Gastrocnemius medialis (tissue), 4 donors: ENCODE measurements at places on chromosomes 13 and 19. TPM values are rescaled to one million over a fixed set of nuclear protein-coding genes. Genes with fewer than 3 reads are reported as not detected.

DNA sequence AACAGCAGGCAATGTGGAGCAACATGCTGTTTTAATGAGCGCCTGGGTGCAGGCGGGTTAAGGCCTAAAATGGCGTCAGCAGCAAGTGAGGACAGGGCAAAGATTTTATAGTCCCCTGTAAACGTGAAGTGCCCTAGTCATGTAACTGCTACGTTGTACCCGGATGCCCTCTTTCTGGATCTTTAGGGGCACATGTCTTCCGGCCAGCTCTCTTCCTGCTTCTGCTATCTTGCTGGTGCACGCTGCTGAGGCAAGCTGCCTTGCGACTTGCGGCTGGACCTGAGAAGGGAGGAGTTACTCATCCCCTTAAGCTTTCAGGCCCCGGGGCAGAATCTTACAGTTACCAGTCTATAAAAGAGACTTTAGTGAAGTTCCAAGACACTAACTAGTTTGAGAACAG lies 303.6 kb upstream of the DACH1 start:
- no peaks in the 10 kb centered on the region for H3K36me3 ChIP-seq
- no peaks in the 10 kb centered on the region for H3K27me3 ChIP-seq
- H3K27ac ChIP-seq = no peak overlapping the region
- H3K4me3 ChIP-seq = no peak overlapping the region
- no peak for DNase-seq

DNA sequence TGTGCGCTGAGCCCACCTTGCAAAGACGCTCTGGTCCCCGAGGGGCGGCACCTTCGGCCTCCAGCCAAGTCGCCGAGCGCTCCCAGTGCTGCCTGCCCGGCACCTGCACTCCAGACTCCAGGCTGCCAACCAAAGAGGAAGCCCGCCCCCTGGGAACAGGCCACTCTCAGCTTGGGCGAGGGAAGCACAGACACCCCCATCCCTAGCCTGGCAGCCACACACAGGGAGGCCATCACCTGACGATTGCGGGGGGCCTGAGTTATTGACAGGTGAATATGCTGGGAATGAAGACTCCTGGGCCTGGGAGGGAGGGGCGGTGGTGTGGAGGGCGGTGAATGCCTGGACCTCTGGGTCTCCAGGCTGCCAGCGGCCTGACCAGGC lies 10.3 kb upstream of the ZNF492 start:
- no peak overlapping the region for H3K27ac ChIP-seq
- no peak for DNase-seq
- H3K4me3 ChIP-seq = no peak overlapping the region
- no peaks in the 10 kb centered on the region for H3K4me1 ChIP-seq
- no peaks in the 10 kb centered on the region for H3K36me3 ChIP-seq

LSR gene
- 11.4 TPM for total RNA-seq

- no peak overlapping the region for H3K4me3 ChIP-seq
- no peak overlapping the region for H3K27ac ChIP-seq
- H3K36me3 ChIP-seq = no peaks in the 10 kb centered on the region
- DNase-seq = no peak
- H3K27me3 ChIP-seq = no peaks in the 10 kb centered on the region
Observed at GRCh38 chr19:11971041-11971440, 6.2 kb downstream of the ZNF763 start.

GRCh38 chr13:39269411-39269810 lies 231.2 kb downstream of the NHLRC3 start:
- no peak for DNase-seq
- H3K4me3 ChIP-seq = no peak overlapping the region
- H3K27ac ChIP-seq = no peak overlapping the region
- no peaks in the 10 kb centered on the region for H3K36me3 ChIP-seq

GRCh38 chr13:28012383-28012782 lies 23.9 kb upstream of the URAD start:
- no peaks in the 10 kb centered on the region for H3K27me3 ChIP-seq
- H3K4me1 ChIP-seq = no peaks in the 10 kb centered on the region
- no peak overlapping the region for H3K27ac ChIP-seq
- DNase-seq = no peak
- no peak overlapping the region for H3K4me3 ChIP-seq

- DNase-seq = no peak
- H3K27ac ChIP-seq = no peak overlapping the region
- H3K4me1 ChIP-seq = no peaks in the 10 kb centered on the region
- no peaks in the 10 kb centered on the region for H3K36me3 ChIP-seq
Observed at GRCh38 chr13:20359335-20359734, 127.2 kb upstream of the GJB6 start.

- no peaks in the 10 kb centered on the region for H3K27me3 ChIP-seq
- H3K4me1 ChIP-seq = peaks cover 16% of the 10 kb centered on the region
- DNase-seq = no peak
- no peak overlapping the region for H3K27ac ChIP-seq
Observed at GRCh38 chr13:113815151-113816058, 48.5 kb downstream of the GAS6 start.

DNA sequence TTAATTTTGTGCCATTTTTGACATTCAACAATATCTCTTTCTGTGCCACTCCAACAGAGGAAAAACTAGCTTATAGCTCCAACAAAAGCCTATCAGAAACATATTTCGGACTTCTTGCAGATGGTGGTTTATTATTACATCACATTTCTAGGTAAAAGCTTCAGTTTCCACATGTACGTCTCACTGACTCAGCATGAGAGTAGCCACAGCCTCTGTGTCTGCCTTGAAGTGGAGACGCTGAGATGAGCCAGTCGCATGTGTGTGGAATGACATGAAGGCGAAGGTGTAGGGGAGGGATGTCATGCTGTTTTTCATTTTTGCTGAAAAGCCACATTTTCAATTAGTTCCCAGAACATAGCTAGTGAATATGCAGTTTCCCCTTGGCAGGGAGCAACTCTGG lies 598.6 kb downstream of the EFNB2 start:
- H3K4me3 ChIP-seq = no peak overlapping the region
- DNase-seq = no peak
- no peak overlapping the region for H3K27ac ChIP-seq
- H3K27me3 ChIP-seq = no peaks in the 10 kb centered on the region
- no peaks in the 10 kb centered on the region for H3K36me3 ChIP-seq

CDC42EP5 gene
- 0.83 TPM for total RNA-seq

HCST gene
- total RNA-seq = not detected

PSMD8 gene
- total RNA-seq = 1,318 TPM

DNA sequence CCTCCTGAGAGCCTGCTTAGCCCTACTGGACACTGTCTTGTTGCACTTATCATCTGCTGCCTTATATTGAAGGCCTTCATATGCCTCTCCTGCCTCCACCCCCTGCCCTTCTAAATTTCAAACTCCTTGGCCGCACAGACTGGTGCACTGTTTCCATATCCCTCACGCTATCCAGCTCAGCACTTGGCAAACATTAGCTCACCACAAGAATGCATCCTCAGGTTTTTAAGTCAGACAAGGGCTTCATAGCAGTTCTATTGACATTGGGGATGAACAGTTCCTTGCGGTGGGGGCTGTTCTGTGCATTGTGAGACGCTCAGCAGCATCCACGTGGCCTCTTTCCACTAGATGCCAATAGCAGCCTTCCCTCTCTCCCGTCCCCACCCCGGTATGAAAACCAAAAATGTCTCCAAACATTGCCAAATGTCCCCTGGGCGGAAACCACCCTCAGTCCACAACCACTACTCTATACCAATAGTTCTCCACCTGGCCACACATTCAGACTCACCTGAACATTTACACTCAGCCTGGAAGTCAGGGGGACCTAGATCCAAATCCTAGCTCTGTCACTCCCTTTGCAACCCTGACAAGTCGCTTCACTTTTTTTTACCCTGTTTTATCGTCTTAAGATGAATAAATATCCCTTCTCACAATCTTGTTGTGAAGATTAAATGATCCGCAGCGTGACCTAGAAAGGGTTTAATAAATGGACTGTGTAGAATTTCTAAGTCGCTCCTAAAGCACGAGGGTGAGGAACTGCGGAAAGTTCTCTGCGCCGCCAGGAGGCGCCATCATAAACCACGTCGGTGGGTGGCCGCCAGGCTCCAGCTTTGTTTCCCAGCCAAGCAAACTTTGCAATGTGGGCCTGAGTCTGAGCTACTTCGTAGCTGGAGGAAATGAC lies 3.6 kb upstream of the CEACAM3 start:
- no peak overlapping the region for H3K4me3 ChIP-seq
- H3K27me3 ChIP-seq = no peaks in the 10 kb centered on the region
- no peak overlapping the region for H3K27ac ChIP-seq
- H3K36me3 ChIP-seq = no peaks in the 10 kb centered on the region
- DNase-seq = no peak

ATP7B gene
- total RNA-seq = 3.2 TPM

GRCh38 chr13:98141091-98141490 lies 1.8 kb upstream of the FARP1 start:
- DNase-seq = no peak
- peaks cover 17% of the 10 kb centered on the region for H3K4me1 ChIP-seq
- H3K4me3 ChIP-seq = no peak overlapping the region
